ENCODE measurements at places on chromosomes 4 and X.

DNA sequence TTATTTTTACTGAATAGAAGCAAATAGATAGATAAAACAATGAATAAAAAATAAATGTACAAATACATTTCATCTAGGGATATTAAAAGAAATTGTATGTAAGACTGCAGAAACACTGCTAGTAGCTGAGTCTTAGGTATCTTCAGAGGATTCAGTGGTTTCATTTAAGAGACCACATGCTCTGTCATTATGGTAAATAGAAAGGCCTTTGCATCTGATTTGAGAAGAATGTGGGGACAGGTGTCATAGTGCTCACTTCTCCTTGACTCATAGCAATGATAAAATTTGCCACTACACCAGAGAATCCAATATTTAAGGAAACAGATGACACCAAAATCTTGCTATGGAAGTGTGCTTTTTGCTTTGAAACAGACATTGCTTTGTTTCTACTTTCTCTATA, 59.8 kb upstream of the PPP1R2C start:
- no peak for DNase-seq

DNA sequence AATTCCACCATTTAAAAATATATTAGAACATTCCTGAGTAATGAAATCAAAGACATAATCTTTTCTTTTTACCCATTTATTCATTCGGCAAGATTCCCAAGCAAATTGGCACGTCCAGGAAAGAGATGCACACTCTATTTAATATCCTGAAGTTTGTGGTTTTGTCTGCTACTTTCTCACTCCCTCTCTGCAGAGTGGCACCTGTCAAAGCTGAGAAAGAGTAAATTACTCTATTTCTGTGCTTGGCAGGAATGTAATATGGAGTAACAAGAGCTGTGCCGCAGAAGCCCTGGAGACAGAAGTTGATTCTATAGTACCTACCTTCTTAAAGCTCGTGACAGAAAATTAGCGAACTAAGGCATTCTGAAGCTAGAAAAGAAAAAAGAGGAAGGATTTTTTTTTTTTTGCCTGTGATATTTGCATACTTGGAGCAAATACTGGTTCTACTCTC, 5.5 kb downstream of the GSTCD start:
- DNase-seq: no peak

DNA sequence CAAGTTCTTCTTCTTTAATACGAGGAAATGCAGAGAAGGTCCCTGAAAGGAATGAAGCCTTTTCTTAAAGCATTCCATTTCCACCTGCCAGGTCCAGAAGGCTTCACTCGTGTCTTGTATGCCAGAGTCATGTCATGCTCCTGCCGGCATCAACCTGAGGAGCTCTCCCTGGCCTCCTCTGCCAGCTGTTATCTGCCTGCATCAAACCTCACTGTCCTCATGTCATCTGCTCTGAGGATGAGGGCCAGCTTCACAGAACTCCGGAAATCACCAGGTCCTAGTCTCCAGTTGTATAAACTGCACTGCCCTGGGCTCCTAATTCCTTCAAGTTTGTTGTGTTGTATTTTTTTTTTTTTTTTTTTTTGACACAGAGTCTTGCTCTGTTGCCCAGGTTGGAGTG, 20.0 kb upstream of the S100G start:
- no peak for DNase-seq

DNA sequence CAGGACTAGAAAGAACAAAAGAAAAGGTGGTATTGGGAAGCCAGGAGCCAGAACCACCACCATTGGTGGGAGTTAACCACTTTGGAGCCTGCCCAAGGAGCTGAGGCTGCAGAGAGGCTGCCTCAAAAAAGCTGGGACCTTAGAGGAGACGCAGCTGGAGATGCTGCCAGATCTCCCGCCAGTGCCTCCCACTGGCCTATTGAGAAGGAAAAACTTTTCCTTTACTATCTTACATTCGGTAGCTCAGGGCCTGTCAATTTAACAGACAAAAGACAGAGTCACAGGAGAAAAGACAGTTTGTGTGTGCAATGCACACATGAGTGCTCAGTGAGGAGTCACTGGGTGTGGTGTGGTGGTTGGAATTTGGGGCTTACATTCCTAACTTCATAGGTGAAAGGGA, 52.4 kb upstream of the HPSE start:
- no peak for DNase-seq

DNA sequence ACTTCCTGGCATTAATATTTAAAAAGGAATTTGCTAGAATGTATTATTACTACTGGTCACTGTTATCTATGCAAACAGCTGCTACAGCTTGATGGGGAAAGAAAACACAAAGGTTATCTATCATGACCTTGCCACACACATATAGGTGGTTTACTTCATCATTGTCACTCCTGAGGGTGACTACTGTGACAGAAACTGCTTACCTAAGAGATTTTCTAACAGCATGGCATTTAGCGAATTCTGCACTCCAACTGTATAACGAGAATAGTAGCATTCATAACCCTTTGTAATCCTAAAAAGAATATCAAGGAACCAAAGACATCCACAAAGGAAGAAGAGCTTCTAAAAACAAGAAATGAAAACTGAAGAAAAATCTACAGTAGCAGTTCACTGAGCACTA, 74.6 kb upstream of the SPOCK3 start:
- DNase-seq: no peak

- no peak for DNase-seq
These were observed 50.8 kb downstream of the MAOA start for GRCh38 chrX:43706786-43707370.

DNA sequence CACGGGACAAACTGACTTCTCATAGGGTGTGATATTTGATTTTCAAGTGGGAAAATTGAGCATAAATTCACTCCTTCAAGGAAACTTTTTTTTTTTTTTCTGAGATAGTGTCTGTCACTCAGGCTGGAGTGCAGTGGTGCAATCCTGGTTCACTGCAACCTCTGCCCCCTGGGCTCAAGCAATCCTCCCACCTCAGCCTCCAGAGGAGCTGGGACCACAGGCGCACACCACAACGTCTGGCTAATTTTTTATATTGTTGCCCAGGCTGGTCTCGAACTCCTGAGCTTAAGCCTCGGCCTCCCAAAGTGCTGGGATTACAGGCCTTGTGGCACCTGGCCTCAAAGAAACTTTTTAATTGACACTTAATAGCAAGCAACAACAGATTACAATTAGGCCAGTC, 13.8 kb downstream of the CLDN34 start:
- DNase-seq: no peak

GRCh38 chr4:182832352-182833120, 84.7 kb downstream of the DCTD start:
- no peak for DNase-seq
